ENCODE measurements at places on chromosomes 12 and 14.
A peak's percentile ranks its signal among the peaks of the same experiment; 100 is the strongest.

DNA sequence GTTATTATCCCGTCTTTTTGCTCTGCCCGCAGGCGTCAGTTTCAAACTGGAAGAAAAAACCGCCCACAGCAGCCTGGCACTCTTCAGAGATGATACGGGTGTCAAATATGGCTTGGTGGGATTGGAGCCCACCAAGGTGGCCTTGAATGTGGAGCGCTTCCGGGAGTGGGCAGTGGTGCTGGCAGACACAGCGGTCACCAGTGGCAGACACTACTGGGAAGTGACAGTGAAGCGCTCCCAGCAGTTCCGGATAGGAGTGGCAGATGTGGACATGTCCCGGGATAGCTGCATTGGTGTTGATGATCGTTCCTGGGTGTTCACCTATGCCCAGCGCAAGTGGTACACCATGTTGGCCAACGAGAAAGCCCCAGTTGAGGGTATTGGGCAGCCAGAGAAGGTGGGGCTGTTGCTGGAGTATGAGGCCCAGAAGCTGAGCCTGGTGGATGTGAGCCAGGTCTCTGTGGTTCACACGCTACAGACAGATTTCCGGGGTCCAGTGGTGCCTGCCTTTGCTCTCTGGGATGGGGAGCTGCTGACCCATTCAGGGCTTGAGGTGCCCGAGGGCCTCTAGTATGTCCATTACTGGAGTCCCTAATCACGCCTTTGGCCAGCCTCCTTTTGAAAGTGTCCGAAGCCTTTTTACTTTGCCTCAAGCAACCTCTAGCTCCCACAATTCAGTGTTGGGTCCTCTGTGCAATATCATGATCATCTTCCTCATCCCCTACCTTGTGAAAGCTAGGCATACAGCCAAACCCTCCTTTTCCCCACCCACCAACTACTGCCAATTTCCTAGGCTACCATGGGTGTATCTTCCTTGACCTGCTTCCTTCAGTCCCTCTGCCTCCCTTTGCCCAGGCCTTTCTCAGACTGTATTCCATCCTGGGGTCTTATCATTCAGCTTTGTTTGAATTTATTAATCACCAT, 891 bp downstream of the SPRYD4 start:
- peak; percentile 67 for DNase-seq

DNA sequence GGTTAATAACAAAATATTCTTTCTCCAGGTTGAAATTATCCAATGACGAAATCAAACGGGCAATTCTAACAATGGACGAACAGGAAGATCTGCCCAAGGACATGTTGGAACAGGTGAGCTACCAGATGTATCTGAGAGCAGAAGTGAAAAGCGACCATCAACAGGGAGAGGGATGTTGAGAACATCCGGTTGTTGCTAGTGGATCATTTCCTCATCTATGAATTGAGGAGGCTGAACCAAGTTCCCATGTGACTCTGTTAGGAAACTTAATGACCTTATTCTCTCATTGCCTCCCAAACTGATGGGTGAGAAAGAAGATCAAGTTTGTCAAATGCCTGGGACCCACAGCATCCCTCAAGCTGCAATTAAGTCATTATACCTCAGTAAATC, 117.7 kb downstream of the GPR135 start:
- no peak for DNase-seq

DNA sequence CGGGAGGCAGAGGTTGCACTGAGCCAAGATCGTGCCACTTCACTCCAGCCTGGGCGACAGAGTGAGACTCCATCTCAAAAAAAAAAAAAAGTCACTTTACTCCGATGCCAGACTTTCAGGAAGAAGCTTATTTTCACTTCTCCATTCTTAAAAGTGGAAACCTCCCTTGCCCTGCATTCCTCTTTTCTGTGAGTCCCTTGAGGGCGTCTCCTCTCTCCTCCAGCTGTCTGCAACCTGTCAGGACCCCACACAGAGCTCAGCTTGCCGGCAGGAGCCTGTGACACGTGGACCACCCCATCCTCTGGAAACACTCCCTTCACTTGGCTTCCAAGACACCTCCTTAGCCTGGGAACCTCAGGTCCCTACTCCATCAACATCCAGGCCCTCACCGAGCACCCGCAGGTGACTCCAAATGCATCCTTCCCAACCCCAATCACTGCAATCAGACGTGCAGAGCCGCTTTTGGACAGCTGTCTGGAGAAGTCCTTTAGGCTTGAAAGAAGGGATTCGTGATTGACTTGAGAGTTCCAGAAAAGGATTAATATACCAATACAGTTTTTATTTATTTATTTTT, 34.3 kb downstream of the SLC15A4 start:
- DNase-seq: no peak

GRCh38 chr12:54004841-54005530, 3.8 kb upstream of the HOXC8 start:
- DNase-seq: peak; percentile 82
